Sciatic nerve (tissue), 2 donors: ENCODE measurements at places on chromosomes 5 and 9. TPM values are rescaled to one million over a fixed set of nuclear protein-coding genes. Genes with fewer than 3 reads are reported as not detected.

Gene PCDHB6
- 2.4 TPM for total RNA-seq

Gene LHFPL2
- total RNA-seq = 33.4 TPM

Gene LAMC3
- 0.36 TPM for total RNA-seq

Gene CDH9
- not detected for total RNA-seq

Gene PDCD1LG2
- total RNA-seq = 3.0 TPM

Gene IGFBPL1
- total RNA-seq = not detected

Gene PHYHD1
- 38.7 TPM for total RNA-seq

Gene CAVIN4
- 0.31 TPM for total RNA-seq

Gene C7
- total RNA-seq = 37.4 TPM

Gene DRD1
- 0.89 TPM for total RNA-seq

Gene SHOC1
- not detected for total RNA-seq

Gene OR2Y1
- not detected for total RNA-seq

Gene TMC1
- total RNA-seq = 0.36 TPM

Gene ZNF189
- total RNA-seq = 31.1 TPM

Gene GLRA1
- total RNA-seq = not detected

Gene ADAMTS6
- 3.8 TPM for total RNA-seq

Gene IFNA13
- total RNA-seq = not detected

Gene SLC9A3
- 12.3 TPM for total RNA-seq

Gene TNC
- total RNA-seq = 28.6 TPM

Gene KCNV2
- total RNA-seq = not detected

Gene TNPO1
- total RNA-seq = 98.3 TPM

Gene SLC34A3
- not detected for total RNA-seq

Gene S100Z
- total RNA-seq = 0.36 TPM
